ENCODE measurements at places on chromosomes 2 and 18.

- DNase-seq, result no peak
These were observed 251.6 kb downstream of the BCL2 start for GRCh38 chr18:63067939-63068338.

DNA sequence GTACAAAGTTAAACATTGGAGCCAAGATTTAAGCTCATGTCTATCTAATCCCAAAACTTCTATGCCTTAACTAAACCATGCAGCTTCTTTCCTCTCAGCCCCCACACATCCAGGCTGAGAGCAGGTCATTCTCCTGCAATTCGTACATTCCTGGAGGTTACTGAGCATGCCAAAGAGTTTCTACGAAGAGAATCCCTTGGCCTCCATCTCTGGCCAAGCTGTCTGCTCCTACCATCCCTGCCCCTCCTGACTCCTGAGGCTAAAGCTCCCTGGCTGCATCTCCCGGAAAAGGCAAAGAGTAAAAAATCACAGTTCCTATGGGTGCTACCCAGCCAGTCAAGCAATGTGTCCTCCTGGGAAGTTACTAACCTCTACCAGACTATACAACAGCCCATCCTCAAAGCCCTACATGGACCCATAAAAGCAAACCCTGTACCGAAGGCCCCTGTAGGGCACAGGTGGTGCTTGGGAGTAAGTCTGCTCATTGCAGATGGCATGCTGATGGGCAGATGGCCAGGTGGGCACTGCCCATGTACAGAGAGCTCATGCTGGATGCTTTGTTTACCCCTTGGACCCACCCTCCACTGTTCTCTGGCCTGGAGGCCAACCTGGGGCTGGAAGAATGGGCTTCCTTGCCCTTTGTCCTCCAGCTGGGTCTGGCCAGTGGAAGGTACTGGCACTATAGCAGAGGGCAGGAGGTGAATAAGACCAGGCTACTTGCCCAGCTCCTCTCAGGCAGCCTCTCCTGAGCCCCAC, 99.5 kb downstream of the TTC32 start:
- no peak for DNase-seq

DNA sequence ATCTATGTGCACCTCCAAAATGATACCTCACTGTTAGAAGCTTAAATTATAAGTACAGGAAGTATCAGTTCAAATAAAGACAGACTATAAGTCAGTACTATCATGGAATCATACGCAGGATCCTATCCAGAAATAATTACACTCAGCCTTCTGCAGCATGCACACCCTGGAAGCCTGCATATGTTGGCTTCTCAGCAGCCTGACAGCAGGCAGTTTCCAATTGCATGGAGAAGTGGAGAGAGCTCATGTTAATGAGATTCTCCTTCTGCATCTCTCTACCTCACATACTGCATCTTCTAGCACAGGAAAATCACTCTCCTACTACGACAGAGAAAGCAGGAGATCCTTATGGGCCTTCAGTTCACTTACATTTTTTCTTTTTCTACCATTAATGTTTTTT, 20.5 kb downstream of the NR4A2 start:
- no peak for DNase-seq

DNA sequence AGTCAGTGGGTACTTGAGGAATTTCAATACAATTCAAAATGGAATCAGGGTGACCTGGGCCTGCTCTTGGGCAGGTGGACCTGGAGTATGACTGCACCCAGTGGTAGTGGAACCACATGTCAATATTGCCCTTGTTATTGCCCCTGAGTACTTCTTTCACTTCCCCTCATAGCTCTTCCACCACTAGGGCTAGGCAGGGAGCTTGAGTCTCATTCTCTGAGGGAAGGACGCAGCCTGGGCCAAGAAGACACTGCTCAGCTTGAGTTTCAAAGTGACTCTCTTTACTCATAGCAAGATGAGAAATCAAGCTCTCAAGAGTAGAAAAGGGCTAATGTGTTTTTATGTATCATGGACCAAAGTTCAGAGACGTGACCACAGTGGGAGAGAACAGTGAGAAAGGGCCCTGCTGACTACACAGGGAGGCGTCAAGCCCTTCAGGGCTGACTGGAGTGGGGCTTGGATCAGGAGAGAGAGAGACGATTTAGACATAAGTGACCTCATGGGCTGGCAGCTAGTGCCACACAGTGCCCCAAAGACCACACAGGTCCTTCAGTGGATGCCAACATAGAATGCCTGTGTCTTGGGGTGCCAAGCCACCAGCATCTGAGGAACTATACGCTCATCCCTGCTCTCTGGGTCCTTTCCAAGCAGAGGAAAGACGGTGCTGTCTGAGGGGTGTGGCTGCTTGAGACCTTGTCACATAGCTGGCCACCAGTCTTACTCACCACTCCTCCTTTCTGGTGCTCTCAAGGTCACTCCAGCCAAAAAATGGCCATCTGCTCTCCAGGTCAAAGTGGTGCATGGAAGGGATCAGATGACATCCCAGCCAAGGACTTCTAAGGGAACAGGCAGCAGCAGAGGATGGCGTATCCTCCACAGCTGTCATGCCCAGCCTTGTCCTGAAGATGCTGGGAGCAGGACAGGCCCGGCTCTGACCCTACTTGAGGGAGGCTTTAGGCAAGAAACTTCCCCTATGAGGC, 13.0 kb downstream of the PTMA start:
- DNase-seq, result no peak

DNA sequence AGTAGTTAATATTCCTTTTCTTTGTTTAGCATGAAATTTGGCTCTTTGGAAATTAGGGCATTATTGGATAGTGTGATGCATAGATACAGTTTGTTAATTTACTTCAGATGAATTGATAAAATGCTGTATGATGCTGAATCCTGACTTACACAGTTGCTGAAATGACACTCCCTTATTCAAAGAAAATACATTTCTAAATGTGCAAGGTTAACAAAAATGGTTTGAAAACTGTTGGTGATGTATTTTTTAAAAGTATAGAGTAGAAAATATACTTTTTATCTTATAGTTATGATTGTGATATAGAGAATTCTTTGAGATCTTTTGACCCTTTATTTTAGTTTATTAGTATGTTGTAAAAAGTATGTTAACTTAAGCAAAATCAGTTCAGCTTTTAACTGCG, 27.8 kb downstream of the VAPA start:
- DNase-seq, result no peak

DNA sequence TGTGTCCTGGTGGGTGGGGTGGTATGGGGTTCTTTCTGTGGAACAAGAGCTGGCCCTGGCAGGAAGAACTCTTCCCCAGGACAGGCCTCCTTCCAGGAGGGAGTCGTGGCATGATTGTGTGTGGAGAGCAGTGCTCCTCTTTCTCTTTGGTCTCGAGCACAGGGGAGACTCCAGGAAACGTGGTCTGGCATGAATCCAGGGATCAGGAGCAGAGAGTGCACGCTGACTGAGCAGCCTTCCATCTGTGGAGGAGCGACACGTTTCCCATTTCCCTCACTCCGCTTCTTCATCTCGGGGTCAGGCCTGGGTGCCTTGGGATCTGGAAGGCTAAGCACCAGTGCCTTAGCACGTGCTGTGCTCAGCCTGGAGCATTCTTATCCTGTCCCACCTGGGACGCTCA, 132.0 kb upstream of the HDAC4 start:
- DNase-seq, result no peak

- no peak for DNase-seq
These were observed 209.7 kb upstream of the SIX2 start for GRCh38 chr2:45218931-45219339.
